ENCODE measurements at places on chromosomes 1 and 21.

GRCh38 chr1:219990782-219991510, 55.4 kb downstream of the EPRS1 start:
- DNase-seq = no peak

- DNase-seq = no peak
Observed at GRCh38 chr1:169892176-169892926, 1.3 kb downstream of the SCYL3 start.

DNA sequence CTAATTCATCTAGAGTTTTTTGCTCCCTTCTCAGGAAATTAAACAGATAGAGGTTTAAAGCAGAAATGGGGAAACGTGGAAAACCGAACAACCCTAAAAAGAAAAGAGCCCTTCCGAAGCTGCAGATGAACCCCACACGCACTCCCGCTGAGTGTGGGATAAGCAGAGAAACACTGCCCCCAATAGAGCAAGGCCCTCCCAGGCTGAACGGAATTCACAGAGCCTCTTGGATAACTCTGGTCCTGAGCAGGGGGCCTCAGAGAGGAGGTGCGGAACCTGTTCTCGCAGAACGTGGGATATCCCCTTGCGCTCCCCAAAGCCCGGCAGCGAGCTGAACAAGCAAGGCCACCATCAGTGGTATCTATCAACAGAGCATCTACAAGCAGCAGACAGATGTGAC, 44.9 kb downstream of the SSBP3 start:
- DNase-seq = peak; percentile 44

- peak; percentile 69 for DNase-seq
Observed at GRCh38 chr1:41416552-41417334, 55.5 kb downstream of the FOXO6 start.

GRCh38 chr1:109274533-109275476, 8.1 kb downstream of the PSRC1 start:
- no peak for DNase-seq

DNA sequence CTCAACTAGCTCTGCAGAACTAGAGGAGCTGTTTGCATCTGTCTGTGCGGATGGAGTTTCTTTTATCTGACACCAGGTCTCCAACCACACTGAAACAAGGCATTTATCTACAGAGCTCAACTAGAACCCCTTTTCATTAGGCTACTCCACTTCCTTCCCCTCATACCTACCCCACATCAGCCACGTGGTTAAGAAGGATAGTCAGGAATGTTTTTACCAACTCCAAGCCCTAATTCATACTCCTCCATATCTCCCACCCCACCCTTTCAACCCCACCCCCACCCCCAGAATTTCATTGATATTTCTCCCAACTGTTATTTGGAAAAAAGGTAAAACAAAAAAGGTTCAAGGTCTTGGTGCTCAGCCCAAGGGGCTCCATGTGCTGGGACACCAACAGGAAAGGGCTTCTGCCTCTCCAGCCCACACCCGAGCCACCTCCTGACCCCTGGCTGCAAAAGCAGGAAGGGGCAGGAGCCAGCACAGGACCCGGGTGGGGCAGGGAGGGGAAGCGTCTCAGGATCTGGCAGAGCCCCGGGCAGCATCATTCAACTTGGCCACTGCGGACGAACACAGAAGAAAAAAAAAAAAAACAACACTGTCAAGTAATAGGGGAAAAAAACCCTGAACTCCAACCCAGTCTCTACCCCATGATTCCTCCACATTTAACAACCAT, 7.0 kb downstream of the ENSA start:
- DNase-seq = no peak

DNA sequence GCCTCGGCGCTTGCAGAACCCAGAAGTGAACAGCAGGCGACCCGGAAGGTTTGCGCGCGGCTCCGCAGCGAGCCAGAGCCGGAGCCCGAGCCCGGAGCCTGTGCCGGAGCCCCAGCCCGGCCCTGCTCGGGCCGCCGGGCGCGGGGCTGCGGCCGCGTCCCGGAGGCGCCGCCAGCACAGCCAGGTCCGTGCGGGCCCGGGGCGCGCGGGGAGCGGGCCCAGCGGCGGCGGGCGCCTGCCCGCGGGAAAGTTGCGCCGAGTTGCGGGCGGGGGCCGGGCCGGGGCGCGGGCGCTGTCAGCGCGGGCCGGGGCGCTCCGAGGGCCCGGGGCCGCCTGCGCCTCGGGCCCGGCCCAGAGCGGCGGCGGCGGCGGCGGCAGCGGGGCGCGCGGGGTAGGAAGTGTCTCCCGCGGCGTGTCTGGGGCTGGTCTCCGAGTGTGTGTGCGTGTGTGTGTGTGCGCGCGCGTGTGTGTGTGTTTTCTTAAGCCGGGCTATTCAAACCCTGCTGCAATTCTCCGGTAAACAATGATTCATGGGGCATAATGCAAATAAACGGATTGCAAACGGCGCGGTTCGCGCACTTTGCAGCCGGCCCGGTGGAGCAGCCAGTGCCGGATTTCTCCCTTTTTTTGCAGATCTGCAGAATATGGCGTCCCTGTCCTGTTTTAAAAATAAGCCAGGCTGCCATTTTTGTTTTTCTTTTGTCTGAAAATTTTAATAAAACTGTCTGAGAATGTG, at the start of gene ZNF362:
Gene ZNF362 (plus strand): TSS at position 22 of the 736 bp plus-strand sequence. CDS start 14,083 bp downstream, outside the sequence.
- peak; percentile 70 for DNase-seq

- peak; percentile 38 for DNase-seq
Observed at GRCh38 chr1:222618880-222619596, 1.1 kb downstream of the MIA3 start.

GRCh38 chr1:76949503-76949902, 82.2 kb downstream of the ST6GALNAC5 start:
- DNase-seq = no peak

- DNase-seq = peak; percentile 1
Observed at GRCh38 chr1:3065797-3066196, 3.2 kb upstream of the PRDM16 start.

DNA sequence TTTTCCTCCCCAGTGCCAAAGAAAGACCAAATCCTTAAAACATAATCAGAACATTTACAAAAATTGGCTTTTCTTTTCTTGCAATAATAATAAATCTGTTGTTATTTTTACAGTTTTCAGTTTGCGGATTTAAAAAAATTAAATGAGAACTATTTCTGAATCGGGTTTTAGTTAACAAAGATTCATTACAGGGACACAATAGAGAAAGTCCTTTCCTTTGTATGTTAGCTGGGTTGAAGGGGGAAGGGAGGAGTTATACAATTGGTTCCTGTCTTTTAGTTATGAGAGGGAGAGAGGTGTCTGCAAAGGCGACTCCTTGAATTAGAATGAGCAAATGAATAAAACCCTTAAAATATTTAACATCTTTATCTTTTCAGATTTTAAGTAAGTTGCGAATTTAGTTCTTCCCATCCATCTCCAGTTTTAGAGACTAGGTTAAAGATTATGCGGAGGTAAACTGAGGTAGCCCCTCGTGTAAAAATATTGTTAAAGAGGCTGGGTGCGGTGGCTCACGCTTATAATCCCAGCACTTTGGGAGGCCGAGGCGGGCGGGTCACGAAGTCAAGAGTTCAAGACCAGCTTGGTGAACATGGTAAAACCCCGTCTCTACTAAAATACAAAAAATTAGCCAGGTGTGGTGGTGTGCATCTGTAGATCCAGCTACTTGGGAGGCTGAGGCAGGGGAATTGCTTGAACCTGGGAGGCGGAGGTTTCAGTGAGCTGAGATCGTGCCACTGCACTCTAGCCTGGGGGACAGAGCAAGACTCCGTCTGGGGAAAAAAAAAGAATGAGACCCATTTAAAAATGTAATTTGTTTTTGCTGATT, 3.9 kb downstream of the SPEN start:
- no peak for DNase-seq

GRCh38 chr1:156487862-156488261, 12.7 kb downstream of the MEF2D start:
- no peak for DNase-seq

GRCh38 chr1:61160526-61160925, 78.2 kb downstream of the NFIA start:
- DNase-seq = no peak

DNA sequence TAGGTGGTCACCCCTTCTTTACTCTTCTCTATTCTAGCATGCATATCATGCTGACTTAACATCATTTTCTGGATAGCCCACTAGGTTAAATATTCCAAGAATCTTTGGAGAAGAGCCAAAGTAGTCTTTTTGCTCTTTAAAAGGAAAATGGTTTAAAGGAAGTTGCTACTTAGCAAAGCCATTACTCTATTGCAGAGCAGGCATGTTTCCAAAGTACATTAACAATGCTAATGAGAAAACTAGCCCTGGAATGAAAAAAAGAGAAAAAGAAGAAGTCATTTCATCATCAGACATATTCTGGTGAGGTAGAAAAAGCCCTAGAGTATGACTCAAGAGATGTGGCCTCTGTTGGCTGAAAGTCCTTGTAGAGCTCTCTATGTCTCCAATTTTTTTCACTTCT, 74.0 kb downstream of the NUF2 start:
- no peak for DNase-seq

DNA sequence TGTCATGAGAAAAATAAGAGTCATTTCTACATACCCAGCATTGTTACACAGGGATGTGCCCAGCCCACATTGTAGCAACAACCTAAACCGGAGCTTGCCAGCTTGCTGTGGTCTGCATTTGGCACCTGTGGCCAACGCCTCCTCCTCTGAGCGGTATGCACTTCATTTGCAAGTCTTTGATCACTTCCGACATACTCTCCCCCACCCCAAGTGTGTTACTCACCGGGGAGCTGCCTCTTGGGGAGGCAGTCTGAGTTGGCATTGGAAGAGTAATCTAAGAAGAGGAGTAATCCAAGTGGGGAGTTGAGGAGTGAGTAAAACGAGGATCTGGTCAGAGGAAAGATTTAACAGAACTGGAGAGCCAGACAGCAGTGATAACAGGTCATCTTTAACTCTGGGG, 3.8 kb downstream of the BCL9 start:
- DNase-seq = no peak

DNA sequence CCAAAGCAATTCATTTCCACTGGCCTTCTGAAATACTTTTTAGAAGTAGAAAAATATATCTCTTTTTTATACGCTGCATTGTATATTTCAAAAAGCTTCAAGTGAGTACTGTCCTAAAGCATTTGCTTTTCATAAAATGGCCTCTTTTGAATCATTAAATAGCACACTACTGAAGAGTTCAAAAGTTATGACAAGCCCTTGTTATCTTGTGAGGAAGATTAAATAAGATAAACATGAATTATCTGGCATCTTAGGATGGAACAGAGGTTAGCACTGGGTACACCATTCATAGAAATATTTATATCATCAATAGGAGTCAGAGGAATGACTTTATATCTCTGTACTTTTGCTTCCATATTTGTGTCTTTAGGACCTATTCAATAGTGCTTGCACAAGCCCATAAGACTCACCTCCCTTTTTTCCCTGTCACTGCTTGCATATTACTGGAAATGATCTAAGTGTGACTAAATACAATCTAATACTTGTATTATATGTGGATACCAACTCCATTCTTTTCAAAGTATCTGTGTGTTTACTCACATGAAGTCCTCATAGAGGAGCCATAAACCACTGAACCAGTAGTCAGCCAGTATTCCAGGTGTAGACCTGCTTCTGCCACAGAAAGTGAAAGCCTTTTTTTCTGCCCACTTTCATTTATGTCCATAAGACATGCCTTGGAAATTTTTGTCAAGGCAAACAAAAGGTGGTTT, 274.2 kb upstream of the C1orf105 start:
- no peak for DNase-seq

DNA sequence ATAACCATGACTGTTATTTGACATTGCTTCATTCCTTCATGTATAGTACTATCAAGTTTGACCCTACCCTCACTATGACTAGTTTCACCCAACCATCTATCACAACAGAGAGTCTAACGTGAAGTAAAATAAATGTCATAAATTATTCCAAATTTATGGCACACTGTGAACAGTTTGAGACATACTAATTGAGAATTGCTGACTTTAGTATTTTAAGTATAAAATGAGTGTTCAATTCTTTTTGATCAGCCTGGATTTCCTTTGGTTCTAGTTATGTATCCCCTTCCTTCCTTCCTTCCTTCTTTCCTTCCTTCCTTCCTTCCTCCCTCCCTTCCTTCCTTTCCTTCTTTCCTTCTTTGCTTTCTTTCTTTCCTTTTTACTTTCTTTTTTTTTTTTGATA, 14.5 kb downstream of the CR1 start:
- no peak for DNase-seq

- no peak for DNase-seq
Observed at GRCh38 chr1:157181790-157182189, 43.6 kb upstream of the ETV3 start.

GRCh38 chr1:40699787-40700186, 8.3 kb downstream of the NFYC start:
- DNase-seq = no peak

DNA sequence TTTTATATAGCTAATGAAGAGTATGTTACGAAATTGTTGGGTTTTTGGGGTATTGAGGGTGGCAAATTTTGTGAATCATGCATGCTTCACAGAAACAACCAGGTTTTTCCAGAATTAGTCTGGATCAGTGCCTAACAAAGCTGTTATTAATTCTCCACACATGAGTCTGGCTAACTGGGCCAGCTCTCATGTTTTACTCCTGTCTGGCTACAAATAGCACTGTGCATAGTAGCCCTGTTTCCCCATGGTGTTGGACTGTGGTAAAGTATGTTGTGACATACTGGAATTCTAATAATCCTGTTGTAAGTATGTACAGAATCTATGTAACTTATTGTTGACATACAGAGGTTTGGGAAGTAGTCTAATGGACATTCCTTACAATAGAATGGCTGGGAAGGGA, 35.8 kb downstream of the S100B start:
- DNase-seq = no peak

DNA sequence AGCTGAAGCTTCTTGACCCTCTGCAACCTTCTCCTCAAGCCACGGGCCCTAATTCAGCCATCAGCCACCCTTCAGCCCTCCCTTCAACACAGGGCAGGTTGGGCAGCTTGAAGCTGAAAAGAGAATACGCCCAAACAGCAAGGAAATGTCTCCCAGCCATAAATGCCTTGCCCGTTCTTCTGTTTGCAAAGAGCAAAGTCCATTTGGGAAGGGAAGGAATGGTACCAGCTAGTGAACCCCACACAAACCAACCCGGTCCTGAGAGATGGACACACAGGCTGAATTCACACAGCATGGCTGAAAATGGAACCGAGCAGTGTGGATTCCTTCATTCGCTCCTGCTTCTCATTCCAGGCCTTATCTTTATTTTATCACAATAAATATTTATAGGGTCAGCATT, 11.5 kb downstream of the PLEKHA6 start:
- DNase-seq = no peak

DNA sequence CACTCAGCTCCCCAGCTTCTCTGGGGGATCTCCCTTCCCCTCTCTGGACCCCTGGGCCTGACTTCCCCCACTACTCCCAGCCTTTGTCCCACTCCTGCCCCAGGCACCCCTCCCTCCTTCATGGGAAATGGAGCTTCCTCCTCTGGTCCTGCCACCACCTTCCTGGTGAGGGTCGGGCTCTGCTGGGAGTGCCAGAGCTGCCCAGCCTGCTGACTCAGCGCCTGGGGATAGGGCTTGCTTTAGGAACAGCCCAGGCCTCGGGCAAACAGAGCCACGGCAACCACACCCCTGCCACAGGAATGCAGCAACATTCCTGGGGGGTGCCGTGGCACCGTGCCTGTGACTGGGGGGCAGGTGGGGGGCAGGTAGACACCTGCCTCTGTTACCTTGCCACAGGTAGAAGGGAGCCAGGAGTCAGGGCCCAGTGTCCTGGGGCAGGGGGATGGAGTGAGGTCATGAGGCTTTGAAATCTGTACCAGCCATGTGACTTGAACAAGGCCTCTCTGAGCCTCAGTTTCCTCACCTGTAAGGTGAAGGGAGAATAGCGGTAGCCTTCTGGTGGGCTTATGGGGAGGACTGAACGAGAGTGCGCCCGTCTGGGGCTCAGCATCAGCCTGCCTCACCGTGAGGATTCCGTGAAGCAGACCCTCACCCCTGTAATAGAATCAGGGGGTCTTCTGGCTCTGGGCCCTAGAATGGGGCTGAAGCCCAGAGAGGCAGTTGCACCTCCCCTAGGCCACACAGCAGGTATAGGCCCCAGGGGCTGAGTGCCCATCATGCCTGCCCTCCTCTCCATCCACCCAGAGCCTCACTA, 17.8 kb upstream of the EPHA2 start:
- DNase-seq = no peak
